ENCODE measurements at places on chromosomes 1 and 21.
A peak's percentile ranks its signal among the peaks of the same experiment; 100 is the strongest.

DNA sequence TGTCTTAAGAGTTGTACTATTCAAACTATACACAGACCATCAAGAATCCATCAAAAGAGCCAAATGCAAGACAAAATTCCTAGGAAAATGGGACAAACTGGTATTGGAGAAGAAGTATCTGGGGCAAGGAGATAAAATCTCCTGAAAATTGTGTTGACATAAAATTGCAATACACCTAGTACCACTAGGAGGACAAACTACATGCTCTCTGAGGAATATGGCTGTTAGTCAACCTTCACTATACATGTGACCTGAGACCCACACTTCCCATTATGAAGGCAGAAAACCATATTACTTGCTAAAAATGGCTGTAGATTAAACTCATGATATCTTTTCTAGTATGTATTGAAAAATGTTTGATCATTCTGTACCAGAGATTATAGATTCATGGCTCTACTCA lies 30.0 kb downstream of the IRF2BP2 start:
- DNase-seq: no peak

DNA sequence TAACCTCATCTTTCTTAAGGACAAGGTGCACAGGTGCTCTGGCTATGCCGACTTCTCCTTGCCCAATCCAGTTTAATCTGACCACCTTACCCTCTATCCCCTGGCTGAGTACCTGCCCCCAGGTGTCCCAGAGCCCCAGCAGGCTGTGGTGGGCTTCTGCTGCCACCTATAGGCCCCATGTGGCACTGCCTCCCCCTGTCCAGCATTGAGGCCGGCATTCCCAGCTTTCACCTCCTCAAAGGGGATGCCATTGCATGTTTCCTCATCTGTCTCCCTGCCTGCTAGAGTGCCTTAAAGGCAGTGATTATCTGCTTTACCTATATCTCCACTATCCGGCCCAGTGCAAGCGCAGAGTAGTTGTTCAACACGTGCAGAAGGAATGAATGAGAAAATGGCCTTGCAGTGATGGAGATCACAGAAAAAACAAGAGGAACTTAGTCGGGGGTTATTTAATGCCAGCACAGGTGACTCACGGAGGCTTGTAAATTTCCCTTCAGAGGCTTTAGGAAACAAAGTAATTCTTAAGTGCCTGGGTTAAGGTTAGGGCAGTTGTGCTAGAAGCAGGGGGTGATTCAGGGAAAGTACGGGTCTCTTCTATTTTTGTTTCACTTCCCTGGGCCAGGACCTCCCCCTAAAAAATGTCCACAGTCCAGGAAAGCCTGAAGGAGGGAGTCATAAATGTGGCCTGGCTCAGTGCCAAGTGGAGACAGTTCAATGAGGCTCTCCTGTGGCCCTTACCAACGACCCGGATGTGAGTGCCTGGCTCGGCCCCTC lies 131.8 kb upstream of the NGF start:
- DNase-seq: no peak

DNA sequence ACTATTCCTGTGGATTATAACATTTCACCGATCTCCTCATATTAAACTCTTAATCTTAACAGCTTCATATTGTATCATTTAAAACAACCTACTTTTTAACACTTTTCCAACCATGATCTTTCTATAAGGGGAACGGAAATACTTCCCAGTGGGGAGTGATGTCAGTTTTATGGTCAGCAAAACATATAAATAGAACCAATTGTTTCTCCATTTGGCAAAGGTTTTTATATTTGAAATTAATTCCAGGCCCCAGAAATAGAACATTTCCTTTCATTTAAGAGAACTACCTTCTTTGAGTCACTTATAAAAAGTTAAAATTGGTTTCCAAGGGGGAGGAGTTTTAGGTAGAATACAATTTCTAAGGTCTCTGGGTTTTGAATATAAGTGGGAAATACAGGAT lies 189.6 kb downstream of the TGFBR3 start:
- no peak for DNase-seq

DNA sequence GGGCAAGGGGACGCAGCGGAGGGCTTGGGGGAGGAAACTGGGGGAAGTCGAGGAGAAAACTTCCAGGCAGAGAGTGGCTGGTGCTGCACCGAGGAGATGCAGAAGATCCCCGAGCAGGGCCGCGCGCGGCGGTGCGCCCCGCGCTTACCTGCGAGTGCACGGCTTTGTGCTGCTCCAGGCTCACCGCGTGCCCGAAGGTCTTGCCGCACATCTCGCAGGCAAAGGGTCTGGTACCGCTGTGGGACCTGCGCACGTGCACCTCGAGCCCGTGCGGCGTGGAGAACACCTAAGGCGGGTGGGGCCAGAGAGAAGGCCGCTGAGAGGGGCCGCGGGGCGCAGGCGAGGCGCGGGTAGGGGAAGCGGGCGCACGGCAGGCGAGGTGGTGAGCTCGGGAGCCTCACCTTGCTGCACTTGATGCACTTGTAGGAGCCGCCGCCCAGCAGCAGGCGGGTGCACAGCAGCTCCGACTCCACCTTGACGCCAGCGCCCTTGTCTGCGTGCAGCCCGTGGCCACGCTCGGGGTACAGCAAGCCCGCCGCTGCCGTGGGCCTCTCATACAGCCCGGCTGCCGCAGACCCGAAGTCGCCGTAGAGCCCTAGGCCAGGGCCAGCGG lies 6.4 kb downstream of the GFI1 start:
- no peak for DNase-seq

DNA sequence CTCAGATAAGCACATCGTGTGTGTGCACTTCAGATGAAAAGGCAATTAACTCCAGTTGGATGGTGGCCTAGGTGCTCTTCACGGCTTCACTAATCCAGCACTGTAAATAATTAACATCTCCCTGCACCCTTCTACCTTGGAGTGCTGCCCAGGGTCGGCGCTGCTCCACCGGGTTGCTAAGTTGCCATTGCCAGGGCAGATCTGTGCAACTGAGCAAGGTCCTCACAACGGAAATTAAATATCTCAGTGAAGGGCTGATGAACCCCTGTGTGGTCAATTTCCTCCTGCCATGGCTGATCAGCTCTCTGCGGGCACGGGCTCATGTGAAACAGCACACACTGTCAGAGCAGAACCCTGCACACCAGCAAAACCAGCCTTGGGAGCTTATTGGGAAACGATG lies 63.2 kb downstream of the SYDE2 start:
- peak; percentile 58 for DNase-seq

- no peak for DNase-seq
Measured at GRCh38 chr1:9653491-9654050, 2.0 kb downstream of the PIK3CD start.

- no peak for DNase-seq
Measured at GRCh38 chr21:44053567-44053966, 41.5 kb downstream of the TRAPPC10 start.

GRCh38 chr21:26835027-26835713 lies 10.0 kb downstream of the ADAMTS1 start:
- DNase-seq: no peak

DNA sequence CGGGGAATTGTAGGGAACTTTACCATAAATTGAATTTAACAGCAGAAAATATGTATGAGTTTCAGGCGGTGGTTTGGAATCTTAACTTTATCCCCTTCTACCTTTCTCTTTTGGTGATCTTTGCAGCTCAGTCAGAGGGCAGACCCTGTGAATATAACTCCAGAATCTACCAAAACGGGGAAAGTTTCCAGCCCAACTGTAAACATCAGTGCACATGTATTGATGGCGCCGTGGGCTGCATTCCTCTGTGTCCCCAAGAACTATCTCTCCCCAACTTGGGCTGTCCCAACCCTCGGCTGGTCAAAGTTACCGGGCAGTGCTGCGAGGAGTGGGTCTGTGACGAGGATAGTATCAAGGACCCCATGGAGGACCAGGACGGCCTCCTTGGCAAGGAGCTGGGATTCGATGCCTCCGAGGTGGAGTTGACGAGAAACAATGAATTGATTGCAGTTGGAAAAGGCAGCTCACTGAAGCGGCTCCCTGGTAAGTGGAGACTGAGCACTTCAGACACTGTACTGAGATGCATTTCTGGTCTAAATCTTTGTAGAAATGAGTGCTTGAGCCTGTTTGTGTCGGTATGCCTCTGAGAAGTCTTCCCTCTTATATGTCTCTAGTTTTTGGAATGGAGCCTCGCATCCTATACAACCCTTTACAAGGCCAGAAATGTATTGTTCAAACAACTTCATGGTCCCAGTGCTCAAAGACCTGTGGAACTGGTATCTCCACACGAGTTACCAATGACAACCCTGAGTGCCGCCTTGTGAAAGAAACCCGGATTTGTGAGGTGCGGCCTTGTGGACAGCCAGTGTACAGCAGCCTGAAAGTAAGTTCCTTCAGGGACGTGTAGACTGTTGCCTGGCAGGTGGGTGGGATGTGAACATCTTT lies 1.5 kb downstream of the CCN1 start:
- DNase-seq: no peak

DNA sequence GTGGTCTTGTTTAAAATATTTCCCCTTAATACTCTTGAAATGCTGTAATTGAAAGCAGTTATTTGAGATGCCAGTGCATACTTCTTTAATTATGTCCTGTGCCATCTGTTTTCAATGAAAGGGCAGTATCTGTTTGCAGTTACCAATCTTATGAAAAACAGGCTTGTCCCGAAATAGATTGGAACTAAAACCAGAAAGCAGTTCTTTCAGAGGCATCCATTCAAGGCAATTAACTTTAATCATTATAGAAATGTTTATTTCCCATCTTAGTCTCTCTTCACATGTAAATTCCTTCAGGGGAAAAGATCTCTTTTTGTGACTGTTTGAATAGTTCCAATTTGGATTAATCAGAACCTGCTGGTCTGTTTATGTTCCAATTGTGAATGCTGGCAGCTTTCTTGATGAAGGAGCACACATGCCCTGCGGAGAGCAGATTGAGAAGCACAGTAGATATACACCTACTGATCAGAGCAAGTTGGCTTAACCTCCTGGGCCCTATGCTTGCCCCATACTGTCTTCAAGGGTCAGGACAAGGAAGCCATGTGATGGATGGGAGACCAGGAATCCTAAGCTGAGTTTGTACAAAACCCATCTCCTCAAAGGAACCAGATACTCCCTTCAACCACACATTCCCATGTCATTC lies 41.6 kb upstream of the MROH9 start:
- no peak for DNase-seq

GRCh38 chr21:39184050-39184980 lies 1.1 kb upstream of the PSMG1 start:
- DNase-seq: no peak

DNA sequence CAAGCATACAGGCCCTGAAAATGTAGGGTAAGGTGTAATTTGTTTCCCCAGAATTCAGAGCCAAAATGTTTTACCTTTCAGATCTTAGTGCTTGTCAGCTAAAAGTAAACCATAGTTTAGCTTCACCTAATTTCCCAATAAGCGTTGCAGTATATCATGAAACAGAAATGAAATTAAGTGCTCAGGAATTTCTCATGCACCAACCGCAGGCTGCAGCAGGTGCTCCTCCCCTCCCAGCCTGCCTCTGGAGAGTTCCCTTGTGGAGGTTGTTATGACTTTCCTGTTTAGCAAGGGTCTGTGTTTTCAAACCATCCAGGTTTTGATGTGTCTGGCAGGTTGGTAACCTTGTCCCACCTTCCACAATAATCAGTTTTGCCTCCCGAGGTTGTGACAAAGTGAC lies 118.5 kb downstream of the HLX start:
- DNase-seq: no peak

- DNase-seq: no peak
Measured at GRCh38 chr1:180609643-180610555, 21.9 kb upstream of the XPR1 start.

DNA sequence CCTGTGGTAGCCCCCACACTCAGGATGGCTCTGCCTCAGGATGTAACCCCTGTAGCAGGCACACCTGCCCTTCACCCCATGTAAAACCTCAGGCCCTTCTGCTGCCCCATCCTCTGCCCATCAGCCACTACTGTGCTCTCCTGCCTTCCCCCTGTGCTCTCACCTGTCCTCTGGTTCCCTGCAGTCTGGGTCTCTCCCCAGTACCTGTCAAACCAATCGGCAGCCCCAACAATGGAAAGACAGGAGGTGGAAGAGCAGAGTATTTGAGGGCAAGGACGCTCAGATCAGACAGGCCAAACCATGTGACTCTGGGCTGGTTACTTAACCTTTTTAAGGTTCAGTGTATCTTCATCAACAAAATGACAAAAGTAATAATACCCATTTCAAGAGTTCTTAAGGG lies 30.9 kb downstream of the SMIM12 start:
- no peak for DNase-seq

- DNase-seq: no peak
Measured at GRCh38 chr1:231778009-231778719, 151.6 kb downstream of the DISC1 start.

DNA sequence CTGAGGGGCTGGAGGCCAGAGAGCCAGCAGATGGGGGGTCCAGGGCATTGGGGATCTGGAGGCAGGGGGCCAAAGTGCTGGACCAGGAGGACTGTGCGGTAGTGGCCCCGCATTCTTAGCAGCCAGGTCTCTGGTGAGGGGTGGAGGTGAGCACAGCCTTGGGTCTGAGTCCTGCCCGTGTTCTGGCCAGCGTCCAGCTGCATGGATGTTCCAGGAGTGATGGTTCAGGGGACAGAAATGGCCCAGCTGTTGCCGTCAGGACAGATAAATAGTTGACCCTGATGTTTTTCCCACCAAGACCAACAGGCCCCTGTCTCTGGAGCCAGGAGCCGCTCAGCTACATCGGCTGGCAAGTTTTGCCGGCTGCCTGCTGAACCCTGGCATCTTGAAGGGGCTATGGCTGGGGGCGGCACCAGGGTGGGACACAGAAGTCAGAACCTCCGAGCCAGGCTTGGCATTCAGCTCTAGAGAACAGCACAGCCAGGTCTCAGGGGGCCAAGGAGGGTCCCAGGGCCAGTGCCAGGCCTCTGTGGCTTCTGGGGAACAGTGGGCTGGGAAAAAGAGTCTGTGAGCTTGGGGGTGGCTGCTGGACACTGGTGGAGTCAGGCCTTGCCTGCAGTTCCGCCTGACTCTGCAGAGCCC lies 19.4 kb upstream of the TTC34 start:
- no peak for DNase-seq

- DNase-seq: no peak
Measured at GRCh38 chr1:232978091-232978634, 27.8 kb downstream of the NTPCR start.

DNA sequence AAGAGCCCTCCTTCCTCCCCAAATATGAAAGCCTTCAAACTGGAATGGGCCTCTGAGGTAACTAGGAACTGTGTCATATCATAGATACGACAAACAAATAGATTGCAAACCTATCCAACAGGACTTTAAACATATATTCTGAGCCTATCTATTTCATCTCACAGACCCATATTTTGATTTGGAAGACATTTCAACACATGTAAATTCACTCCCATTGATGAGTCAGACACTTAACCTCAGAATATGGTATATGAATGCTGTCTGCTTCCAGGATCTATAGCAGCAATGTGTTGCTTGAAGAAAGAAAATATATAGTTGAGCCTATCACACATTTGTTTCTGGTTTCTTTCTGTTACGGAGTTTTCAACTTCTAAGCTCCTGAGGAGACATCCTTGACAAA lies 221.9 kb upstream of the SAMSN1 start:
- no peak for DNase-seq

- DNase-seq: no peak
Measured at GRCh38 chr1:193212637-193213036, 26.2 kb upstream of the B3GALT2 start.

- DNase-seq: no peak
Measured at GRCh38 chr1:201365251-201365650, 12.2 kb downstream of the TNNT2 start.

GRCh38 chr1:218845589-218845988 lies 328.1 kb upstream of the LYPLAL1 start:
- no peak for DNase-seq

All from NCI-H2081 treated with DMSO at 0.1 percent for 48 hours (cell line).